Colonic mucosa (tissue), 4 donors: ENCODE measurements at places on chromosomes 12 and 14. TPM values are rescaled to one million over a fixed set of nuclear protein-coding genes. Genes with fewer than 3 reads are reported as not detected.

RD3L gene
- total RNA-seq = not detected

GRCh38 chr12:12723681-12724420 lies 6.7 kb downstream of the CDKN1B start:
- peak overlapping the region; percentile 99 for H3K27ac ChIP-seq
- H3K27me3 ChIP-seq = no peaks in the 10 kb centered on the region
- H3K36me3 ChIP-seq = no peaks in the 10 kb centered on the region

DNA sequence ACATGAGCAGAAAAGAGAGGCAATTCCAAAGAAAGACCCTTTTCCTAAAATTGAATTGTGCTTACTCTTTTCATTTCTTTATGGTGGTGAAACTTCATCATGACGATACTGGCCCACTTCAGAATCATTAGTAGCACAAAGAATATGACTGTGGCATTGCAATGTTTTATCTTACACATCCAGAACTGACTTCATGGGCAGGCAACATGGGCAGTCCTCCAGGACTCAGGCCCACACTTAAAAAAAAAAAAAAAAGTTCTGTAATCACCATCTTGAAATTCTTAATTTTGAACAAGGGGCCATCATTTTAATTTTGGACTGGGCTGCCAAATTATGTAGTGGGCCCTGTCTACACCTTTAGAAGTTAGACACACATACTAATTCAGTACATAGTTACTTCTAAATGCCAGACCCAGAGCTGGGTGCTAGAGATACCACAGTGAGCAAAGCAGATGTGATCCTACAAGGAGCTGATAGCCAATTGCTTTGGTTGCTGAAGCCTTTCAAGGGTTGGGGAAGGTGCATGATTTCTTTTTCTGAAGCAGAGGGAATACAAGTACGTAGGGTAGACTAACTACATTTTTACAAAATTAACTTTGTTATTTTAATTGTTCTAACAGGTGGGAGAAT lies 35.2 kb downstream of the HELB start:
- no peak overlapping the region for H3K4me3 ChIP-seq
- H3K27me3 ChIP-seq = no peaks in the 10 kb centered on the region
- no peaks in the 10 kb centered on the region for H3K36me3 ChIP-seq

SYT1 gene
- 0.94 TPM for total RNA-seq

ZFHX2 gene
- 2.0 TPM for total RNA-seq

GRCh38 chr14:74434294-74434693 lies 8.3 kb upstream of the SYNDIG1L start:
- H3K27ac ChIP-seq = no peak overlapping the region
- H3K4me3 ChIP-seq = no peak overlapping the region
- no peaks in the 10 kb centered on the region for H3K27me3 ChIP-seq

- no peaks in the 10 kb centered on the region for H3K4me1 ChIP-seq
- peak overlapping the region; percentile 58 for H3K4me3 ChIP-seq
- H3K36me3 ChIP-seq = no peaks in the 10 kb centered on the region
These were observed 1.5 kb downstream of the KRT8 start for GRCh38 chr12:52903285-52903854.

FIGNL2 gene
- 0.35 TPM for total RNA-seq

- H3K36me3 ChIP-seq = peaks cover under 1% of the 10 kb centered on the region
- H3K27ac ChIP-seq = no peak overlapping the region
- H3K4me1 ChIP-seq = peaks cover 3% of the 10 kb centered on the region
- no peak overlapping the region for H3K4me3 ChIP-seq
- H3K27me3 ChIP-seq = no peaks in the 10 kb centered on the region
These were observed 13.4 kb downstream of the SIVA1 start for GRCh38 chr14:104766256-104766862.

GRCh38 chr14:69693145-69693544 lies 73.8 kb upstream of the SRSF5 start:
- peaks cover 41% of the 10 kb centered on the region for H3K4me1 ChIP-seq
- H3K36me3 ChIP-seq = no peaks in the 10 kb centered on the region
- H3K27me3 ChIP-seq = no peaks in the 10 kb centered on the region

- no peak for DNase-seq
- H3K4me3 ChIP-seq = no peak overlapping the region
These were observed 2.5 kb downstream of the FUT8 start for GRCh38 chr14:65414961-65415589.

LTBR gene
- total RNA-seq = 129 TPM

DNA sequence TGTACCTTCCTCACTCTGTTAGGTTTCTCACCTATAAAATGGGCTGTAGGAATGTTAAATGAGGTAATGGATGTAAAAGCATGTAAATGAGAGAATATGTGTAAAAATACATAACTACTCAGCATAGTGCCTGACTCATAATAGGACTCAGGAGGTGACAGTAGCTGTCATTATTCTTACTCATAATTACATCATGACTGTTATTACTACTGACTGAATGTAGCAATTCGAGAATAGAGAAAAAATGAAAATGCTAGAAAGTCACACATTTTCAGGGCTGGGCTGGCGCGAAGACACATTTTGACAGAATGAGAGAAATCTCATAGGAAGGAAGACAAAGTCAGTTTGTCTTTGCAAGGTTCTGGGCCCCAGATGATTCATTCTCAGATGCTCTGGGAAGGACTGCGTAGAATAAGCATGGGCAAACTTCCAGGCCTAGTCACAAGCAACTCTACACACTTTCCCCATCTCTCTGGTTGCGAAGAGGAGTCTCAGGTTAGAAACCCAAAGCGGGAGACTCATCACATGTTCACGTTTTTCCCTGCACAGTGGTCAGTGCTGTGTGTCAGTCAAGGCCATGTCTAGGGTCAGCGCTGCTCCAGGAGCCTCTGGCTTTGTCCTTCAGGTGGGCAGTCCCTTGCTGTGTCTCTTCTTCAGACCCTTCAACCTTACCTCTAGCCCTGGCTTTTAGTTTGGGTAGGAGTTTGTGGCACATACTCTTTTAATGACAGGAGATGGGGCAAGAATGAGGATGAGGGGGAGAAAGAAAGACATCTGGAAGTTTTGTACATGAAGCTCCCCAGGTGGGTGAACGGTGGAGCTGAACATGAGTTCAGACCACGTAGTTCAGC lies 8.4 kb downstream of the GPRC5A start:
- no peaks in the 10 kb centered on the region for H3K36me3 ChIP-seq
- H3K27ac ChIP-seq = no peak overlapping the region
- H3K27me3 ChIP-seq = no peaks in the 10 kb centered on the region
- no peak for DNase-seq

DNA sequence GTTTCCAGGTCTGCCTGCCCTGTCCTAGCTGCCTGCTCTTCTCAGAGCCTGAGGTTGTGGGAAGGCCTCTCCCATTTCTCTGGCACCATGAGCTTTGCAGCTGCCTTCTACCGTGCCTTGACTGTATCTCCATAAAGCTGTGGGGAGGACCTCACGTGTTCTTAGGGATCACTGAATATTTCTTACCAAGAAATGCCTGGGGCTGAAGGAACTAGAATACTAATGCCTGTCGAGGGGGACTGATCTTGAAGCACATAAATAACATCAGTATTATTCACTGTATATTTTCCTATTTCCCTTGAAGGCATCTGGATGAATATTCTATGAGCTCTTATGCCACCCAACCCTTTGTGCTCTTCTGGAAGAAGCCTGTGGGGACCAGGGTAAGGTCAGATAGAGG lies 103.4 kb downstream of the APAF1 start:
- H3K4me3 ChIP-seq = no peak overlapping the region
- H3K27ac ChIP-seq = no peak overlapping the region
- peaks cover 12% of the 10 kb centered on the region for H3K27me3 ChIP-seq

DNA sequence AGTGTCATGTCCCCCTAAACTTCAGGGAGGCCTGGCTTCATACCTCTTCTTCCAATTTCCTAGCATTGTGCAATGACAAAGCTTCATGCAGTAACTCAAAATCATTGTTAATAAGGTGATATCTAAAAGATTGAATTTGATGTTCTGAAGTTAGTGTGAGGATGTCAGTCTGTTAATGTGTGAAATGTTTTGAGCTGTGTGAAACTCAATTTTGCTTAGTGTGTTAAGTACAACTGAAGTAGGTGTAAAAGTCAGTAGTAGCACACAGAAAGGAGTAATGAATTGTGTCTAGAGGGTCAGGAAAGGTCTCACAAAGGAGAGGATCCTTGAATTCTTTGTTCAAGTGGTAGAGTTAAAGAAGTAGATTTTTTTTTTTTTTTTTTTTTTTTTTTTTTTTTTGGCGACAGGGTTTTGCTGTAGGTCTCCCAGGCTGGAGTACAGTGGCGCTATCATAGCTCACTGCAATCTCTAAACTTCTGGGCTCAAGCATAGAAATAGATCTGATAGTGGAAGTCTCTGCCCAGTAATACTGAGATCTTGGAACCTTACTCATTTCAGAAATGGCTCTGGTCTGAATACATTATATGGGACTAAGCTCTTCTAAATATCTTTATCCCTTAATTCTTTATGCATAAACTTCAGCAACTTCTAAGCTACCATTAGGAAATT lies 63.9 kb downstream of the FUT8 start:
- no peak for DNase-seq
- no peaks in the 10 kb centered on the region for H3K27me3 ChIP-seq
- no peaks in the 10 kb centered on the region for H3K36me3 ChIP-seq
- H3K4me3 ChIP-seq = no peak overlapping the region
- H3K27ac ChIP-seq = no peak overlapping the region

GRCh38 chr14:99810559-99810874 lies 17.3 kb downstream of the EML1 start:
- no peaks in the 10 kb centered on the region for H3K27me3 ChIP-seq
- H3K4me1 ChIP-seq = no peaks in the 10 kb centered on the region
- DNase-seq = no peak
- H3K4me3 ChIP-seq = no peak overlapping the region

SCN8A gene
- 4.2 TPM for total RNA-seq

- no peaks in the 10 kb centered on the region for H3K36me3 ChIP-seq
- peak overlapping the region; percentile 90 for H3K27ac ChIP-seq
- H3K4me3 ChIP-seq = no peak overlapping the region
- no peak for DNase-seq
These were observed 7.9 kb downstream of the HDAC7 start for GRCh38 chr12:47811581-47812484.

SMCO2 gene
- total RNA-seq = not detected

DNA sequence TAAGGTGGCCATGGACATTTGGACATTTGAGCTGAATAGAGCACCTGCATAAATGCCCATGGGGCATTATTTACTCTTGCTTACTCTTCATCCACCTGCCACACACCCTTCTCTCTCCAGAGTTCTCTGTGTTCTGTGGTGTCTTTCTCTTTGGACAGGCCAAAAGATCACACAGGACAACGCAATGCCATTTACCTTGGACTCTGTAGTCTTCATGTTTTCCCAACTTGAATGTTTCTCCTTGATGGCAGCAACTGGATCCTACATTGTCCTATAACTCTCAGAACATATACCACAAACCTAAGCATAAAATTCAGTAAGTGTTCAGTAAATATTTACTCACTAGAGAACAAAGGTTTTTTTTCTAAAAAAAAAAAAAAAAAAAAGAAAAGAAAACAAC lies 41.7 kb upstream of the PTHLH start:
- no peaks in the 10 kb centered on the region for H3K36me3 ChIP-seq
- H3K4me3 ChIP-seq = no peak overlapping the region
- no peak for DNase-seq
- H3K27ac ChIP-seq = no peak overlapping the region
- no peaks in the 10 kb centered on the region for H3K27me3 ChIP-seq

GRCh38 chr12:29048787-29049186 lies 100.3 kb upstream of the FAR2 start:
- H3K4me1 ChIP-seq = no peaks in the 10 kb centered on the region
- no peaks in the 10 kb centered on the region for H3K27me3 ChIP-seq
- no peak overlapping the region for H3K4me3 ChIP-seq
- H3K27ac ChIP-seq = no peak overlapping the region
- DNase-seq = no peak
- H3K36me3 ChIP-seq = no peaks in the 10 kb centered on the region

- DNase-seq = no peak
- H3K4me1 ChIP-seq = no peaks in the 10 kb centered on the region
These were observed 20.7 kb downstream of the PELI2 start for GRCh38 chr14:56138928-56139327.

DNA sequence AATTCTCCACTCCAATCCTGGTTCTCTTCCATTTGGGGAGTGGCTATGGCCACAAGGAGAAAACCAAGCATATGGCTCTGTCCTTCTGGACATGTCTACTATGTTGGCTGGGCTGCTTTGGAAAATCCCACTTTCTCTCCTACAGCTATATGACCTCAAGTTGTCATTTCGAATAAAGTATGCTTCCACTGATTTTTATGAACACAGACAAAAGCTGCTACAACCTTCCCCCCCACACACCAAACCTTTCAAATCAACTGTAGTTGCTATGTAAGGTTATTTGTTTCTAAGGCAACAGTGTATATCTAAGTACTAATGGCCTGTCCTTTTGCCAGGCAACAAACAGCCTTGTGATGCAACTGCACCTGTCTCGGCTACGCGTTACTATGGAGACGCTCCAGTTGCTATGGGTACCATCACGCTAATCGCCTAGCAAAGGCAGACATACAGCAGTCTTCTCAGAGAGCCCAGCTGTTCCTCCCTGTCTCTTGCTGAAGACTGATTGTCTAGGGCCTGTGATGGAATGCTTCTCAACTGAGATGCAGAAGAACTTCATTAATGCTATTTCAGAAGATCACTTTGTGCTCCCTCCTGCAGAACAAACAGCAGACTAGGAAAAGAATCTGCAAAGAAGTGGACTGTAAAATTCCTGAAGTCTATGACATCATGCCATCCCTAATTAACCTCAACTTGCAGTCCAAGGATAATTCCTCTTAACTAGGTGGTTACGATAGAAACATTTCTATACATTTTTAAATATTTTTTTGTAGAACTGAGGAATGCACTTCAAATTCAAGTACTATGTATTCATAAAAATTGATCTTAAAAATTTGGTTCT lies 67.6 kb downstream of the FOXN3 start:
- DNase-seq = peak; percentile 44
- H3K27me3 ChIP-seq = no peaks in the 10 kb centered on the region

DNA sequence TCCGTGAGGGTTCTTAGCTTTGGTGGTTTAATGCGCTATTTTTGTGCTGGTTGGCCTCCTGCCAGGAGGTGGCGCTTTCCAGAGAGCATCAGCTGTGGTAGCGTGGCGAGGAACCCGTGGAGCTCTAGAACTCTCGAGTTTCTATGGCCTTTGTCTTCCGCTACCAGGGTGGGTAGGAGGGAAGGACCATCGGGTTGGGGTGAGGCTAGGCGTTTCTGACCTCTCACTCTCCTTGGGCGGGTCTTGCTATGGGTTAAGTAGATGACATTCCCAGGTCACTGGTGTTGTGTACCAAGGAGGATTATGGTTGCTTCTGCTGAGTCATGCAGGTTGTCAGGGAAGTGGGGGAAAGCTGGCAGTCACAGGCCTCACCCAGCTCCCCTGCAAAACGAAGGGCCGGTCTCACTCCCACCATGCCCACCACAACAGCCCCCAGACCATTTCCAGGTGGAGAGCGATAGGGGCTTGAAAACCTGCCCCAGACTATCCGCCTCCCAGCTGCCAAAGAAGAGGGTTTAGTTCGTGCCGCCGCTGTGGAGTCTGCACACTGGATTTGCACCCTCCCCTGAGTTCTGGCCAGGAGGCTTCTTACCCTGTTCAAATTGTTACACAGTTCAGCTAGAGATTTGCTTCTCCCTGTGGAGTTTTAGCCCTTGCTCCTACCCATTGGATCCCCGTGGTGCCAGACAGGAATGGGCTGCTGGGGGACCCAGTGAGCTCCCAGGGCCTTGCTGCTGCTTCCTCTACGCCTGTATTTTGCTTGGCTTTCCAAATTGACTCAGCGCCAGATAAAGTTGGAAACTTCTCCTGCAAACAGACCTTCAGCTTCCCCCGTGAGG lies 21.9 kb downstream of the RNFT2 start:
- no peaks in the 10 kb centered on the region for H3K36me3 ChIP-seq
- no peak overlapping the region for H3K27ac ChIP-seq
- DNase-seq = no peak
- no peaks in the 10 kb centered on the region for H3K27me3 ChIP-seq

- no peaks in the 10 kb centered on the region for H3K4me1 ChIP-seq
- H3K36me3 ChIP-seq = no peaks in the 10 kb centered on the region
- no peak overlapping the region for H3K27ac ChIP-seq
- no peak for DNase-seq
These were observed 212.6 kb downstream of the SLC16A7 start for GRCh38 chr12:59808317-59808910.
